SW 1271 (cell line): ENCODE measurements at places on chromosomes 3 and 15.
A peak's percentile ranks its signal among the peaks of the same experiment; 100 is the strongest.

GRCh38 chr3:133521946-133522345 lies 51.5 kb upstream of the CDV3 start:
- DNase-seq: no peak

DNA sequence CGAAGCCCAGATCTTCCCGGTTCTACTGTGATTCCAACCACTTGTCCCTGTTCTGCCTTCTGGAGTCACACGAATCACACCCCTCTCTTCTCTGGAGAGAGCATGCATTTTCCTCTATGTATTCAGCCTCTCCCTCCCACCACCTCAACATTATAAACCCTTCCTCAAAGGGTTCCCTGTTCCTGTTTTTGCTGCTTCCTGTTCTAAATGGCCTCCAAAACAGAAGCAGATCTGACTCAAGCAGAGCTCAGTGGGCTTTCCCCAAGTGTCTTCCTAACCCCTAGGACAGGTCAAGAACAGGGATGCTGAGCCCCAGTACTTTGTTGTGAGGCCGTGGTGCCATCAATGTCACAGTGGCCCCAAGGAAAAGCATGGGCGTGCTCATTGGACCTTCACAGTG lies 75.7 kb upstream of the ARNT2 start:
- DNase-seq: no peak

DNA sequence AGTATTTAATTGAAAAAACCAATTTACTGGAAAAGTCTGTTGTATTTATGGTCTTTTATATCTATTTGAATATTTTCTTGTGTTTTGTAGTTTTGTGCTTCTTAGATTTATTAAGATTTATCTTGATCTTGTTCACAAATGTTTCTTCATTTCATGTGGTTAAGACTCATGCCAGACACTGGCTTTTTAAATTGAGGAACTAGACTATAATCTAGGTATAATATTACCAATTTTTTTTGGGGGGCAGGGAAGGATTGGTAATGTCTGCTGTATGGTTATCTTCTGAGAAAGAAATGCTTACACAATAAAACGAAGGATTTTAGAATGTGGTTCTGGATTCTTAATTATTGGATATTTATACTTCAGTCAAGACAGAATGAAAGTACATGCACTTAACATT lies 24.9 kb downstream of the AP4E1 start:
- DNase-seq: no peak

DNA sequence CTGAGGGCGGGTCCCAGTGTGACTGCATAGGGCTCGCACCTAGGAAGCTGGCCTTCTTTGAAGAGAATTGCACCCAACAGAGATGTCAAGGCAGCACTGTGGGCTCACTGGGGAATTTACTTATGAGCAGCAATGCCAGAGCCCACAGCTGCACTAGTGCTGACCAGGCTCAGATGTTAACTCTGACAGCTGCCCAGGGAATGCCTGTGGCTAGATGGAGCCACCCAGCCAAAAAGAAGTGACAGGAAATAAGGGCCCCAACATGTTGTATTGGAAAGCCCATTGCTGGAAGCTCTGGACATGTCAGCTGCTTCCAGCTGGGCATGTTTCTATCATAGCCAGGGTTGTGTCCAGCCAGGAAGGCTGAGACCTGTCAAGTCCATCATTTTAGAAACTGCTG lies 90.9 kb upstream of the ZNF280D start:
- DNase-seq: no peak

DNA sequence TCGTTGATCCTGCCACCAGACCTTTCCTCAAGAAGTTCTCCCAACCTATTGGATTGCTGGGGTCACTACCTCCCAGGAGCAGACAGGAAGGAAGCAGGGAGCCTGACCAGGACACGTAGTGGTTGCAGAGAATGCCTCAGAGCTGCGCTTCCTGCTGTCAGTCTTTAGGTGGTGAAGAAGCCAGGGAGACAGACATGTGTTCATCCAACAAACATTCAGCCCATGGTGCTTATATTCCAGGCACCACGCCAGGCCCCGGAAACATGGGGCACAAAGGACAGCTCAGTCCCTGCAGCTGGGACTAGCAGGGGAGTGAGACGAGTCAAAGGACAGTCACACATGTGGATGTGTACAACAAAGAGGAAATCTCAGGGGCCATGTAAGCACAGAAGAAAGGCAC lies 26.0 kb upstream of the CORO2B start:
- DNase-seq: no peak

GRCh38 chr15:90956274-90957030 lies 1.8 kb downstream of the RCCD1 start:
- DNase-seq: peak; percentile 10

GRCh38 chr15:68829068-68829467 lies 8.4 kb upstream of the ANP32A start:
- DNase-seq: no peak

DNA sequence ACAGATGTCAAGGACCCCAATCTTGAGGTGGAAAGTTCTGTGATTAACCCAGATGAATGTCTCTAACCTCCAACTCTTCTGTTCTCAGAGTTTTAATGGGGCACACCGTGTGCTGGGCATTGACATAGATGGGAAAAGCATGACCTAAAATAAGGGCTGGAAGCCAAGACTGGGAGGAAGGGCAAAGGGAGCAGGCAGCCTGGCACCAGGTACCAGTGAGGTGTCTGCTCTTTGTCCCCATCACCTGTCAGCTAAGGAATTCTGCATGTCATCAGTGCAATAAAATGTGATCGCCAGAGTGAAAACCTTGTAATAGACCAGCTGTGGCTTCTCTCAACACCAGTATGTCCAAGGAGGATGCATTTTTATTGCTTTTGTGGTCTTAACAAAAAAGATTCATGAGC lies 143.5 kb upstream of the TPM1 start:
- DNase-seq: no peak

- DNase-seq: no peak
Observed at GRCh38 chr15:49813625-49814024, 192.8 kb downstream of the DTWD1 start.

- no peak for DNase-seq
Observed at GRCh38 chr3:57903124-57903890, 104.9 kb upstream of the FLNB start.

- DNase-seq: no peak
Observed at GRCh38 chr15:74545086-74545485, 4.1 kb downstream of the ARID3B start.

GRCh38 chr3:36455406-36455805 lies 75.1 kb downstream of the STAC start:
- no peak for DNase-seq

DNA sequence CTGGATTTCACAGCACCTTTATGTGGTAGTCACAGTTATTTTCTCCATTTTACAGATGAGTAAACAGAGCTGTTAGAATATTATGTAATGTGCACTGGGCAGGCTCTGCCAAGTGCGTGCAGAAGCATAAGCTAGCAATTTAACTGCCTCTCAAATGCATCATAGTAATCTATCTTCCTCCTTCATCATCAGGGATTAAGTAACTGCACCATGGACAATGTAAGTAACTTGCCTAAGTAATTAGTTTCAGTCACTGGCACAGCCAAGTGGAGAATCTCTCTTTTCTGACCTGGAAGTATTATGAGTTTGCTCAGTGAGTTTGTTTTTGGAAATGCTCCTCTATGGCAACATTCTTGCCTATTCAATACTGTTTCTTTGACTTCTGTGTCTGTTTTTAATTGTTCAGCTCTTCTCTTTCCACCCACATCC lies 260.5 kb downstream of the PTPRG start:
- DNase-seq: no peak

- DNase-seq: no peak
Observed at GRCh38 chr3:46712191-46713049, 5.2 kb downstream of the PRSS50 start.

GRCh38 chr15:92146511-92147150 lies 247.1 kb upstream of the ST8SIA2 start:
- DNase-seq: no peak

DNA sequence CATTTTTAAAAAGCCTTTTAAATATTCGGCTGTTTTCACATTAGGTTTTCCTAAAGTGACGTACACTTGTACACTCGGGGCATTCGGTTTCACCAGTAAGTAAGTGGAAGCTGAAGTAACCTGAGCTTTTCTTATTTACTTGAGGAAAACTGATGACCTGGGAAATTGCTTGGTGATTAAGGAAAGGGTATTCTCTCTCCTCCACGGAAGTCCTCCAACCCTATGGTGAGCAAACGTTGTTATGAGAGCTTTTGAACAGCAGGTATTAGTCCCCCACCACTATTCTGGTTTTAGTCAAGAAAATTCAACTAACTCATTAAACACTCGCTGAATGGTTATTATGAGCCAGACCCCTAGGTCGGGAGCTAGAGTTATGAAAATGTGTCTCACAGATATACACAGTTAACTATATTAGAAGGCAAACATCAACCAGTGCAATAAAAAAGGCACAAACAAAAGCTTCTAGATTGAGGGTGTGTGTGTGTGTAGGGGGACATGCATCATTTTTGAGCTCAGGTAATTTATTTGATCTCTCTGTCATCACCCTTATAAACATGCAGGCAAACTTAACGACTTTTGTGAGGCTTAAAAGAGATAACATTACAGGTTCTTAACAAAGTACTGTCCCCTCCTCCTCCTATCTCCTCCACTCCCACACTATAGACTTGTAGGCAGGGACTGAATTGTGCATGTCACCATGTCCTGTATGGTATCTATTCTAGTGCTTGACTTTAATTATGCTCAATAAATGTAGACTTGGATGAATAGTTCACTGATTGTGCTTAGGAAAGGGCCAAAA lies 143.3 kb upstream of the MB21D2 start:
- DNase-seq: no peak

- no peak for DNase-seq
Observed at GRCh38 chr15:88241461-88241860, 15.1 kb downstream of the NTRK3 start.

DNA sequence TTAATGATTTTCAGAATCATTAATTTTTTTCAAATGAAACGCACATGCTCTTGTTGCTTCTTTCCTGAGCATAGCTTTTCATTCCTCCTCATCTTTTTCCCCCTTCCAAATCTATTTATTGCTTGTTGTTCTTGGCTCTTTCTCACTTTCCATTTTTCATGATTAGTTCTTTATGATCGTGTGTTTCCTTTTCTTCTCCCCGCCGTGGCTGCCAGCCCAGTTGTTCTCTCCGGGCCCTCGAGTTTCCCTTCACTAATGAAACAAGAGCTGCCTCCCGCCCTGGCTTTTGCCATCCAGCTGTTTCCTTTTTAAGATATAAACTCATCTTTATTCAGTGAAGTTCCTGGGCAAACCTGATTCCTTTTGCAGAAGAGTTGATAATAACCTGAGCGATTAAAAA lies 170.2 kb upstream of the NR2F2 start:
- DNase-seq: no peak

- DNase-seq: peak; percentile 96
Observed at GRCh38 chr15:75454471-75455378, 3.2 kb upstream of the SIN3A start.

- no peak for DNase-seq
Observed at GRCh38 chr3:113574213-113574612, 41.9 kb downstream of the SIDT1 start.

- DNase-seq: no peak
Observed at GRCh38 chr3:111751961-111752360, 107.1 kb upstream of the PHLDB2 start.

- no peak for DNase-seq
Observed at GRCh38 chr3:23438657-23439056, 235.5 kb downstream of the UBE2E2 start.

DNA sequence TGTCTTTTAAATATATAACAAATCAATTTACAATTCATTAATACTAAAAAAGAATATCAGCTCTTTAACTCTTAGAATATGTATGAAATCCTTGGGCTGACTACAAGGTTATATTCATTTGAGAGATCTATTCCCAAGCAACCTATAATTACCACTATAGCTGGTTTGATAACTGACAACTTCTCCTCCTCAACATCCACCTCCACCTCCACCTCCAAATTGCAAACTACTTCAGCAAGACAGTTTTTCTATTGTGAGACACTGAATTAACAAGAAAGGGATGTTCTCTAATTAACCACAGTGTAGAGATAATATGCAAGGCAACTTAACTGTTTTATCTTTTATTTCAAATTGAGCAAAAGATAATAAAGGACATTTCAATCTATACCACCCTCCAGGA lies 284.8 kb upstream of the ARL6 start:
- no peak for DNase-seq

GRCh38 chr15:36898536-36899126 lies 201.7 kb downstream of the MEIS2 start:
- no peak for DNase-seq

DNA sequence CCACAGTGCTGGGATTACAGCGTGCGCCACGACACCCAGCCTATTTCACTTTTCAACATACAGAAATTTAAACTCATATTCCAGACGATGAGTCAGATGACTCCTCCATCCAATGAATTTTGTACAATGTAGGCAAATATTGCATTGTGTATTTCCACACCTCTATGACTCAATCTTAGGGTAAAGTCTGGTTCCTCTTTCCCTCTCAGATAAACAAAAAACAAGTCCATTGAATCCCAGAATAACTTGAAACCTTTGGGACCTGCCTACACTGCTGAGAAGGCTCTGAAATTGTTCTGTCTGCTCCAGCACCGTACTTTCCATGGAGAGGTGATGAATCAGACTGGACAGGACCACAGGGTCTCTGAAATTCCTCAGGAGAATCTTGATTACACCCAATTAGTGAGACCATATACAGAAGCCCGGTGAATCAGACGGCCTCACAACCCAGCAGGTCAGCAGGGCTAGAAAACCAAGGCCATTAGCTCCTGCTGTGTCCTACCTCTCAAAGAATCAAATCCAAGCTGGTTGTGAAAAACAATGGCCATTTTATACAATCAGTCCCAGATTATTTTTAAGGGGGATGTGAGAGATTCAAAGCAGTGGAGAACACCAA lies 112.6 kb downstream of the ERC2 start:
- DNase-seq: no peak

DNA sequence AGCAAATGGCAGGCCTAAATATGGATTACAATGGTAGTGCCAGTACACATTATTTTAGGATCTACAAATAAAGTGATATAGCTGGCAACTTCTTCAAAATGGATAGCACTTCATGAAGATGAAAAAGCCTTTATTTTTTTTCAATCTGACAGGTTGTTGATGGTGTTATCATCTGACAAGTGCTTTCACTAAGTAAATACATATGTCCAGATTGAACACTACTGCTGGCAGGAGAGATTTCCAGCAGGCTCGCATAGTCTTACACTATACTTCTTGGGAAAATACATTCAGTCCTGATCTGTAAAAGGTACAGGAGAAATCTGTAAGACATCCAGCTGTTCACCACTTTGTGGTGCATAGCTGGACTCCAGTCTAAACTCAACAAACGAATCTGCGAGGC lies 50.9 kb upstream of the ALCAM start:
- no peak for DNase-seq
